ENCODE measurements at places on chromosomes 2 and 18.

GRCh38 chr2:142870526-142870925 is 6.9 kb upstream of the KYNU start:
- DNase-seq, result no peak

DNA sequence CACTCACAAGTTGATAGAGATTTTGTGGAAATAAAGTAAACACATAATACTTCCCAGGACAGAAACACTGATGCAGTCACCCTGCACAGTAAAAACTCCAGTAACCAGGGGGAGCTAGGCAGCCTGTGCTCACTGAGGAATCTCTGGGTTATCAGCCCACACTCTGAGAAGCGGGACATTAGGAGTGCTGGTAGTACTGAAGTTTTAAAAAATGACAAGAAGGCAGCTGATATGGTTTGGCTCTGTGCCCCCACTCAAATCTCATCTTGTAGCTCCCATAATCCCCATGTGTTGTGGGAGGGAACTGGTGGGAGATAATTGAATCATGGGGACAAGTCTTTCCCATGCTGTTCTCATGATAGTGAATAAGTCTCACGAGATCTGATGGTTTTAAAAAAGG is 31.4 kb downstream of the KCTD1 start:
- DNase-seq, result no peak

DNA sequence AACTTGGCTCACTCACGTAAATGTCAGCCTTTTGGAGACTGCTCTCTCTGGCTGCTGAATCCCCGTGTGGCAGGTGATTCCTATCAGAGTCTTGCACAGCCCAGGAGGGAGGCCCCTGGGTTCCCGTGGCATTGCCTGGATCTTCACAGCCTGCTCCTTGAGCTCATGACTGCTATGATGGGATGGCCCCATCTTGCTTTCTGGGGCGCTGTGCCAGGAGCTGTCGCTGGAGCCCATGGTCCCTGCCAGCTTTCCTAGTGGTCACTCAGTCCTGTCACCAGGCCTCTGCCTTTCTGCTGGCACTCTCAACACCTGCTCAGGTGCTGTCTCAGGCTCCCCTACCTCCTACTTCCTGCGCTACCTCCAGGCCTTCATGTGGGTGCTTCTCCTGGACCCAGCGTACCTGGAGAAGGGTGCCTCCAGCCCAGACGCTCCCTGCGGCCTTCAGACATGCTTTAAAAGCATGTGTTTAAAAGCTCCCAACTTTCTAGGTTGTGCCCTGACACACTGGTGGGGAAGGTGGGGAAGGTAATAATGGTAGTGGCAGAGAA is 110.1 kb downstream of the MCFD2 start:
- DNase-seq, result no peak

DNA sequence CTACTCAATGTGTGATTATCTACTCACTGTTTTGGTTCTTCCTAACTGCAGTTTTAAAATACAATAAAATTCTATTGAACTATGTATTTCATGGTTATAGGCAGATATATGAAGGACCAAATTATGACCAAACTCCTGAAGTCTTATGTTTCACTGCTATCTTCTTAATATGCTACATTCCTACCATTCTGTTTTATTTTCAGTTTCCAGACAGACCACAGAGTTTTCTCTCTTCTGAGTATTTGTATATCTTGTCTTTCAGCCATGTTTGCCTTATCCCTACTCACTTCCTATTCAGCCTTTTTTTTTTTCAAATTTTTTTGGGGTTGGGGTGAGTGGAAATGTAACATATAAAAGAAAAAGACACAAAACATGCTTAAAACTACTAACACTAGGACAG is 6.3 kb downstream of the RFTN2 start:
- DNase-seq, result no peak

GRCh38 chr2:172878260-172878659 is 142.6 kb downstream of the RAPGEF4 start:
- no peak for DNase-seq

GRCh38 chr2:45102141-45102540 is 92.9 kb upstream of the SIX2 start:
- no peak for DNase-seq

GRCh38 chr2:186827862-186828492 is 21.0 kb downstream of the ZSWIM2 start:
- no peak for DNase-seq

DNA sequence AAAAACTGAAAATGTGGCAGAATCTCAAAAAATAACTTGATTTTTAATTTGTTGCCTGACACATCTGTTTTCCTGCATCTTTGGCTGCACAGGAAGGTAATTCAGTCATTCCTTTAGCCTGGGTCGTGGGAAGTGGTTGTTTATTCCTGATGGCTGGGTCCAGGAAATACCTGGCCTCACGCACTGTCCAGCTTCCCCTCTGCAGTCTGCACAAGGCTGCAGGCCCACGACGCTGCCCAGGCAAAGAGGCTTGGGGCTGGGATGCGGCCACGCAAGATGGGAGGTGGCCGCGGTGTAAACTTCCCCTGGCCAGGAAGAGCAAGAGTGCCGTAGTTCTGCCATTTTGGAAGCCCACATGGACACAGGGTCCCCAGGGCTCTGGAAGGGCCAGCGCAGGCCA is 28.2 kb downstream of the TSHZ1 start:
- DNase-seq, result no peak

- no peak for DNase-seq
Observed at GRCh38 chr2:85244828-85245227, 83.0 kb downstream of the TGOLN2 start.

DNA sequence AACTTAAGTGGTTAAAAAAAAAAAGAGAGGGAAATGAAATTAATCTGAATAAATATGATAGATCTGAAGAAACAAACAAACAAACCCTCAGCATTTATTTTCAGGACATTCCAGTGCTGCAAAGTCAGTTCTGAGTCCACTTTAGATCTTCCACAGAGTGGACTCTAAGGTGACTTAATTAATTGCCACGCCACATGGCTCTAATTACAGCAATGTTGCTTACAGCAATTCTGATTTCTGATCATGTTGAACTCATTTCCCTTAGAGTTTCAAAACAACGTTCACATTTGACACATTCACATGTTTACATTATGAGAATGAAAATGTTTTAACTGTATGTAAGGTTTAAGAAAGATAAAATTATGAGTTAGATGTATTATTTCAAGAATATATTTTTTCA is 38.6 kb upstream of the RASGRP3 start:
- DNase-seq, result no peak

GRCh38 chr2:96923810-96924774 is 54.2 kb upstream of the SEMA4C start:
- DNase-seq, result no peak

DNA sequence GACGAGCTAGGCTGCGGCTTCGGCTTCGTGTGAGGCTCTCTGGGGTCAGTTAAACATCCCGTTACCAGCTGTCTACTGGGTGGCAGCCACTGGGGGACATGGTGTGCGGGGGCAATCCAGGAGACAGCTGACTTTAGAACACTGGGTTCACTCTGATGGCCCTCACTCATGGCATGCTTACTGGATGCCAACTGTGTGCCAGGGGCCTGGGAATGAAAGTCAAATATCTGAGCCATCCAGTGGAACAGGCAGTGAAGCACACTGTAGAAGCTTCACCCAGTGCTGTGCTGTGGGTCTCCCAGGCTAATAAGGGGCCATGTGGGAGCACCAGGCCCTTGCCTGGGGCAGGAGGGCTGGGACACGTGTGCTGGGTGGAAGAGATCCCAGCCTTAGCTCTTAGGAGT is 48.3 kb downstream of the GLI2 start:
- no peak for DNase-seq

DNA sequence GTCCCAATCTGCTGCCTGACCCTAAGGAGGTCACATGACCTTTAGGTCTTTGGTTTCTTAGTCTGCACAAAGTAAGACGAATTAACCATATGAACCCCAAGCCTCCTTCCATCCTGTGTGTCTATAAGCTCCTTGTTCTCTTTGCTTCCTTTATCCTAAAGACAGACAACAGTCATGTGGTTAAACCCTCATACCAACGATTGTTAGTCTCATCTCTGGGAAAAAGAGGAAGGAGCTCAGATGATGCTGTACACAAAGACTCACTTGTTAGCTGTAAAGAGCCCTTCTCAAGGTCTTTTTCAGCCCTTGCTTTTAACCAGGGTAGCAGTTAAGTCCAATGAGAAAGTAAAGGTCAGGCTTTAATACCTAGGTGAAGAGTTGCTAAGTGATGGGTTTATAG is 443.7 kb downstream of the TNS1 start:
- DNase-seq, result no peak

- DNase-seq, result no peak
Observed at GRCh38 chr18:8264861-8265411, 344.3 kb upstream of the RAB12 start.

- DNase-seq, result no peak
Observed at GRCh38 chr18:44626807-44627206, 53.9 kb upstream of the SETBP1 start.

- DNase-seq, result no peak
Observed at GRCh38 chr2:238855891-238856580, 8.2 kb downstream of the TWIST2 start.

GRCh38 chr18:37567994-37568359 is 2.4 kb upstream of the CELF4 start:
- no peak for DNase-seq

DNA sequence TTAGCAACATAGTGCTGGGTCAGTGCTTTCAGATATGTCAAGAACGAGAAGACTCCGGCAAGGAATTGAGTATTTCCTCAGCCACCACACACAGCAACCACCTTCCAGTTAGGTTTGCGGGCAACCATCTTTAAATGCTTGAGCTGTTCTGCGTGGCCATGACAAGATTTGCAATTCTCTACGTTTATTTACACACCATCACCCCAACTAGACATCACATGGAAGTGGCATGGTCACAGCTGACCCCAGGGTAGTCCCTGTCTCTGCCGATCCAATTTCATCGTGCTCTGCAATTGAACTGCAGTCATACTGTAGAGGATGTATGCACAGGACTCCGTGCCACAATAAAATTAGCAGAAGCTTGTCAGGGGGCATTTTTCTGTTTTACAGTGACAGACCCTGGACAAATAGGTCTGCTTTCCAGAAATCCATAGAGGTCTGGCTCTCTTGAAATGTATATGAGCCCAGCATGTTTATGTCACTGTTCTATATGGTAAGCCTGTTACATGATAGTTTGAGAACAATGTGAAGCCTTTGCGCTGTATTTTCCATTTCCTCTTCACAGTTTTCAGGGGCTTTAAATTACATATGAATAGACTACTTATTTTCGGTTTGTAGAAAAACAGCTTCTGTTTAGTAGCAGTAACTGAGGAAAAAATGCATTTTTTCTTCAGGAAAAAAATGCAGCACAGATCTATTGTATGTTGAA is 605.2 kb downstream of the NR4A2 start:
- no peak for DNase-seq

GRCh38 chr2:103823847-103824246 is 1030.1 kb upstream of the POU3F3 start:
- no peak for DNase-seq

- no peak for DNase-seq
Observed at GRCh38 chr2:234257859-234258561, 207.5 kb downstream of the SPP2 start.

- no peak for DNase-seq
Observed at GRCh38 chr2:219627103-219628100, at the start of gene SLC4A3. TSS of gene SLC4A3 (plus strand) at chr2:219627630. CDS start at chr2:219627993, 363 bp downstream.

DNA sequence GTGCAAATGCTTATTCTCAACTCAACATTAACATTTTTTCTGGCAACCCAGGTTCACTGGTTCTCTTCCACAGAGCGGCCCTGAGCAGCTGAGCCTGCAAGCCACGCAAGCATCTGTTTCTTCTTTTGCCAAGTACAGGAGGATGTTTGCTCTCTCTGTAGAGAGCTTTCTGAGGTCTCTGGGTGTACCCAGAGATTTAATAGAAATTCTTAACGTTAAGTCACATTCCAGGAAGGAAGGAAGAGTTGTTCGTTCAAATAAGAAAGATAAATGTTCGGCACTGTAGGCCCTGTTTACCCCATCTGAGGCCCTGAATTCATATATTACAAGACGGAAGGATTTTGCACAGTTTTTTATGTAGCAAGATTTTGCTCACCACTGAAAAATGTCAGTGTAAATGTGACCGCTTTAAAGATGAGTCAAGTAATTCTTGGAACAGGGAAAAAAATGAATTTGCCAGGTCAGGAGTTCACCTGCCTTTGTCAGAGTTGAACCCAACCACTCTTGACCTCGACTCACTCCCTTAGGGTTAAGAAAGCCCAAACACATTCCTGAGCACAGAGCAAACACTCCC is 30.1 kb downstream of the KCTD18 start:
- no peak for DNase-seq

DNA sequence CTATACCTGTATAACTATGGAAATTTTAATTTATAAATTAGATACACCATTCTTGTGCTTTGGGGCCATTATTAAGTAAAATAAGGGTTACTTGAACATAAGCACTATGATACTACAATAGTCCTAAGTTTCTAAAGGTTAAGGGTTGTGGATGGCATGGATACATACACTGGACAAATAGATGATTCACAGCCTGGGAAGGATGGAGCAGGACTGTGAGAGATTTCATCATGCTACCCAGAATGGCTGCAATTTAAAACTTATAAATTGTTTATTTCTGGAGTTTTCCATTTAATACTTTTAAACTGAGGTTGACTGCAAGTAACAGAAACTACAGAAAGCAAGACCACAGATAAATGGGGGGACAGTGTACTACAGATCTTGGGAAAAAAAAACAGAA is 295.8 kb upstream of the ZNF804A start:
- no peak for DNase-seq

- no peak for DNase-seq
Observed at GRCh38 chr2:145138626-145139025, 618.7 kb upstream of the ZEB2 start.

Measured in activated naive CD4-positive, alpha-beta T cell (primary cell).